Stimulated activated CD8-positive, alpha-beta memory T cell treated with anti-CD3 and anti-CD28 coated beads, Interleukin-7, amount 100 ng/mL, for 1 hour (primary cell): ENCODE measurements at places on chromosomes 7 and 10.

- peak; percentile 95 for DNase-seq
These were observed 843 bp upstream of the GATA3 start for GRCh38 chr10:8053446-8054243.

DNA sequence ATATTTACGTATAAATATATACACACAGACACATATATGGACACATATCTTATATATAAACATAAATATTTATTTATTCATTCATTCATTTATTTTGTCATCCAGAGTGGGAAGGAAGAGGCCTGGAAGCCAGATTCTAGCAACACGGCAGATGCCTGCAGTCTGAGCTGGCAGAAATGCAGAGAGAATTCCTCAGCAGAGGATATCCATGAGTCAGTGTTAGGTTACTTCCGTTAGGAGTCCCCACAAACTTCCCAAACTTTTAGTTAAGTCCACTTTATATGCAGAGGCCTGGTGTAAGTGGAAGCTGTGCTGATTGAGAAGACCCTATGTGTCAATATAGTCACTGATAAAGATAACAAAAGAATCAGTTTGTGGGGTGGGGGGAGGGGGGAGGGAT lies 89.6 kb downstream of the PPP1R17 start:
- DNase-seq = no peak

- no peak for DNase-seq
These were observed 103.6 kb downstream of the ARHGAP22 start for GRCh38 chr10:48501226-48501625.

DNA sequence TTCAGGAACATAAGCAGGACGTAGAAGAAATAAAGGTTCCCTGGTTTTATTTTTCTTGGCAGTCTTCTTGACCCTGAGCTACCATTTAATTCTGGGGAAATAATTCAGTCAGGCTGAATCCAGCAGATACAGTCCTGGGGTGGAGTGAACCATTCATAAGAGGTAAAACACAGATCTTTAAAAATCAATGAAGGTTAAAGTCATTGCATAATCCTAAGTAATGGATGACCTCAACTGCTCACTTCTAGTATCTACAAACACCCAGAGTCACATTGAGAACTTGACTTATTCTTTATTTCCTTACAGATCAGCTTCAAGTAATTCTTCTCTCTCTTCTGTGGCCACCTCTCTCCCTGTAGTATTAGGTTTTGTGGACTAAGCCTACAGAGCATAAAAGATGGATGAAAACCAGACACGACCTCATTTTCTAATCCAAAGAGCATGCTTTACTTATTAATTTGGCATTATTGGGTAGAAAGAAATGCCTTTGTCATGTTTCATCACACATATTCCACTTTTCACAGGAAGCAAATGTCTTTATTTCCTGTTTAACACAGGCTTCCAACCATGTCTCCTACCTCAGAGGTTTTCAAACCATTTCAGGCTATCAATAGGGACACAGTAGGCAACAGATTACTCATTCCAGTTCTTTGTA lies 182.3 kb upstream of the IMMP2L start:
- DNase-seq = no peak

DNA sequence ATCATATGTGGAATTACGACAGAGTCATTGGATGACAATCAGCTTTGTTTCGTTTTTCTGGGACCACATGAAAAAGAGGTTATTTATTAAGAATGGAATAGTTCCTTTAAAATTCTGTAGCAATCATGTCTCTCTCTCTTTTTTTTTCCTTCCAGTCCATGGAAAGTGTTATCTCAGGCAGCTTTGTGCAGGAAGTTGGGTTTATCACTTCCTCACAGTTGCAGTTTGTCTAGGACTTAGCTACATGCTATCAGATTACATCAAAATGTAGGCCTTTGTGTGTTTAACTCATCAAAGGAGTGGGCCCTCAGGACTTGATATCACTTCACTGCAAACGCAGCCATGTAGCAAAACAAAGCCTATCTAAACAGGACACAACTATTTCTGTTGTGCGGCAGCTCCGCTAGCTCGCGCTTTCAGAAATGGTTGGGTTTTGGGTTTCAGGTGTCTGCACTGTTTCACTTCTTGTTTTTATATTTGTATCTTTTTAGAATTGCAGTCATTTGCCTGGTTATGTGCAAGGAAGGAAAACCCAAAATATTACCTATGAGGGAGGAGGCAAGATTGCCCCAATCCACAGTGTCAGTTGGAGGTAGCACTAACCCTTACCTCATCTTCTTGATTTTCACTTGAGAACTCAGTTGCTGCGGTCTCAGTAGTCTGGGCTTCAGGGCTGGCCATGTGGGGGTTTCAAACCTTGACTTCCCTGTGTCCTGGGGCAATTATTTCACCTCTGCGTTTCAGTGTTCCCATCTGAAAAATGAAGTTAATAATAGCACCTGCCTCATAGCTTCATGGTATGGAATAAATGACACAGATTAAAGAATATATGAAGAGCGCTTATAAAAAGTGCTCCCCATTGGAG lies 66.7 kb downstream of the HHEX start:
- DNase-seq = no peak

DNA sequence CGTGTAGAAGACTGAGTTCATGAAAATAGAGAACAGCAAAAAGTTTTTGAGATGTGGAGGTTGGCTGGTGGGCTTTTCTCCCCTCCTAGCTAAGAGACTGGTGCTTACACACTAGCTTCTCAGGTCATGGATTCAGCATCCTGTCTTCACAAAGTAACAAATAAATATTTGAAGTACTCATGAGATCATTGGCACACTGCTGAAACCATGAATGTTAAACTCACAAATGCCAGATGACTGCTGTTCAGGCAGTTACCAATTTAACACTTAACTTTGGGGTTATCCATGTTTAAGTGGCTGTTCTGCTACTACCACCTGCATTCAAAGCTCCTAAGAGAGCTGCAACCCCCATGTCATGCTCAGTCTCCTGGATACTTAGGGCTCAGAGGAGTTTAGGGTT lies 119.0 kb upstream of the BET1 start:
- DNase-seq = no peak

DNA sequence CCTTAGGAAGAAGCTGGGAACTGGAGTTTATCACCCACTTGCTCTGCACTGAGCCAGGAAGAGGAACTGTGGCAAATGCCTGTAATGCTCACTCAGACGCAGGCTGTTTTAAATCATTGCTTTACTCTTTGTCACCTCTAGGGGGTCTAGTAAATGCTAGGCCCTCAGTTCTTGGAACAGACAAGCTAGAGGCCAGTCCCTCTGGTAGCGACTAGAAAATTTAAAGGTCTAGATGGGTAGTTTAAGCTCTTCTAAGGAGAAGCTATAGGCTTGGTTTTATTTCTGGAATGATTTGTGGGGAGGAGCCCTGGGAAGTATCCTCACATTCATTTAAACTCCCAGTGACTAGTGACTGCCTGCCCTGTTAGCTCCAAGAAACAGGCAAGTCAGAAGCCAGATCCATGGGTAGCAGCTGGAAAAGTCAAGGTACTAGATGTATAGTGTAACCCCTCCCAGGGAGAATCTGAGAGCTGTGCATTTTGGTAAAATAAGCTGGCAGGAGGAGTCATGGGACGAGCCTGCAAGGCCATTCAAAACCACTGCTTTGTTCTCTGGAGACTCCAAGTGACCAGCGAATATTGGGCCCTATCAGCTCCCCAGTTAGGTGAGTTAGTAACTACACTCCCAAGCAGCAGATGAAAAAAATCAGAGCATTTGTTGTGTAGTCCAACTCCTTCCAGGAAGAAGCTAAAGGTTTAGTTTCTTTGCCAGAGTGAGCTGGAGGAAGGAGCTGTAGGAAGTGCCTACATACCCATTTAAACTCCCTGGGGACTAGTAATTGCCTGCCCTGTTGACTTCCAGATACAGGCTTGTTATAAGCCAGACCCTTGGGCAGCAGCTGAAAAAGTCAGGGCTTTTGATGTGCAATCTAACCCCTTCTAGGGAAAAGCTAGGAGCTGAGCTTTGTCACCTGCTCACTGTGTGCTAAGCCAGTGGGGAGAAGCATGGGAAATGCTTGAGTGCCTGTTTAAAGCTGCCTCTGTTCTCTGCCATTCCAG lies 68.9 kb downstream of the DYNC1I1 start:
- no peak for DNase-seq

GRCh38 chr10:115046686-115047236 lies 46.4 kb upstream of the ATRNL1 start:
- no peak for DNase-seq

DNA sequence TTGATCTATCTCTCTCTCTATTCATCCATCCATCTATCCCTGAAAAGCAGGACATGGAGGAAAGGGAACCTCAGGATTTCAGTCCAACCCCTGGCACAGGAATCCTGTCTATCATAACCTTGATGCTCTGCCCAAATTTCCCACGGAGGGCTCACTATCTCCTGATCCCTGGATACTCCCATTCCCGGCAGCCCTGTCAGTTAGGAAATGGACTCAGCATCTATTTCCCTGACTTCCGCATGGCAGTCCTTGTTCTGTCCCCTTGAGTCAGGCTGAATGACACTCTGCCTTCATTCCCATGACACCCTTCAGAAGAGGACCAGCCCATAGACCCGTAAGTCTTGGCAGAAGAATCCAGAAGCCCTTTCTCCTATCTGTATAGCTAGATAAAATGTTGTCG lies 77.7 kb downstream of the VWA2 start:
- DNase-seq = no peak

DNA sequence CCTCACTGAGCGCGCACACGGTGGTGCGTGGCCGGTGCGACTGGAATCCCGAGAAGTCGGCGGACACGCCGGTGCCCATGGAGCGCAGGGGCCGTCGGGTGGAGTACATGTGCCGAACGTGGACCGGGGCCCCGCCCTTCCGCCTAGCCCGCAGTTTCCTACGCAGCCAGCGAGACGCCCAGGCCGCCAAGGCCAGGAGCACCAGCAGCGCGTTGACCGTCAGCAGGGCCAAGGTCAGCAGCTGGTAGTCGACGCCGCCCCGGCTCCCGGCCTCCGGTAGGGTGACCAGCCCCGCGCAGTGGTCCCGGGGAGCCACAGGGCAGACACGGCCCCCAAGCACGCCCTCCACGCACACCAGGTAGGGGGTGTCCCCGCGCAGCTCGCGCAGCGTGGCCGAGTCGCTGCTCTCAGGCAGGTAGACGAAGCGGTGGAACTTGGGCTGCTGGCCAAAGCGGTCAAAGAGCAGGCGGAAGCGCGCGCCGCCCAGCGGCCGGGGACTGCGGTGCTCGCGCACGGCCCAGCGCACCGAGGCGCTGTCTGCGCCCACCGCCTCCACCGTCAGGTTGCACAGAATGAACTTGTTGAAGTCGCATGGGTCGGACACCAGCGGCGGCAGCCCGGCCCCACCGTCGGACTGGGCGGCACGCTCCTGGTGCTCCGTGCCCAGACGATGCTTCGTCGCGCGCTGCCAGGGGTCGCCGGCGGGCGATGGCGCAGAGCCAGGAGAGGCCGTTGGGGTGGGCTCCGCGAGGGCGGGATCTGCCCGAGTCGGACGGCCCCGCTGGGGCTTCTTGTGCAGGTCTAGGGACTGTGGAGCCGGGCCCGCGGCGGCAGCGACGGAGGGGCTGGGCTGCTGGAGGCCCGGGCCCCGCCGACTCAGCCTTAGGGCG lies 2.2 kb downstream of the TRIL start:
- no peak for DNase-seq

GRCh38 chr10:79068203-79068561 lies 584 bp upstream of the ZMIZ1 start:
- no peak for DNase-seq

GRCh38 chr7:134693256-134693655 lies 46.6 kb downstream of the BPGM start:
- no peak for DNase-seq

GRCh38 chr10:75911426-75911825 lies 480.0 kb downstream of the LRMDA start:
- DNase-seq = no peak

GRCh38 chr10:99917963-99918825 lies 91.6 kb downstream of the DNMBP start:
- DNase-seq = no peak

GRCh38 chr7:13778967-13779366 lies 210.5 kb downstream of the ETV1 start:
- DNase-seq = no peak

GRCh38 chr10:70795613-70796012 lies 10.4 kb upstream of the TBATA start:
- no peak for DNase-seq

GRCh38 chr10:98055841-98056516 lies 25.6 kb upstream of the CRTAC1 start:
- DNase-seq = no peak

- no peak for DNase-seq
These were observed 38.0 kb upstream of the GNA12 start for GRCh38 chr7:2882111-2882510.

GRCh38 chr10:70962686-70963085 lies 74.3 kb upstream of the PCBD1 start:
- no peak for DNase-seq

DNA sequence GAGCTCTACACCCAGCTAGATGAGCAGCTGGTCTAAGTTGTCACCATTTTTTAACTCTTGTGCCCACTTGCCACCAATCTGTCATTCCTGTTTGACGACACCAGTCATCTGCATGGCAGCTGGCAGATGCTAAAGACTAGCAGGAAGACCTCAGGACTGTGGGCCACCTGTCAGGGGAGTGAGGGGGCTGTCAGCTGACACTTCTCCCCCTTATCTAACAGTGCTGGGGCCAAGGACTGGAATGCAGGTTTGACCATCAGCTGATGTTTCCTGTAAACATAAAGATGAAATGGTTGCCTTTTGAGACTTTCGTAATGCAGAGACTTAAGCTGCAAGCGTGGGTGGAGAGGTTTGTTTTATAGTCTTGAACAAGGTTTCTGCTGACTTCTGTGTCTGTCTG lies 93.5 kb downstream of the WNT2 start:
- DNase-seq = no peak

- no peak for DNase-seq
These were observed 19.6 kb upstream of the AMZ1 start for GRCh38 chr7:2668401-2668800.

DNA sequence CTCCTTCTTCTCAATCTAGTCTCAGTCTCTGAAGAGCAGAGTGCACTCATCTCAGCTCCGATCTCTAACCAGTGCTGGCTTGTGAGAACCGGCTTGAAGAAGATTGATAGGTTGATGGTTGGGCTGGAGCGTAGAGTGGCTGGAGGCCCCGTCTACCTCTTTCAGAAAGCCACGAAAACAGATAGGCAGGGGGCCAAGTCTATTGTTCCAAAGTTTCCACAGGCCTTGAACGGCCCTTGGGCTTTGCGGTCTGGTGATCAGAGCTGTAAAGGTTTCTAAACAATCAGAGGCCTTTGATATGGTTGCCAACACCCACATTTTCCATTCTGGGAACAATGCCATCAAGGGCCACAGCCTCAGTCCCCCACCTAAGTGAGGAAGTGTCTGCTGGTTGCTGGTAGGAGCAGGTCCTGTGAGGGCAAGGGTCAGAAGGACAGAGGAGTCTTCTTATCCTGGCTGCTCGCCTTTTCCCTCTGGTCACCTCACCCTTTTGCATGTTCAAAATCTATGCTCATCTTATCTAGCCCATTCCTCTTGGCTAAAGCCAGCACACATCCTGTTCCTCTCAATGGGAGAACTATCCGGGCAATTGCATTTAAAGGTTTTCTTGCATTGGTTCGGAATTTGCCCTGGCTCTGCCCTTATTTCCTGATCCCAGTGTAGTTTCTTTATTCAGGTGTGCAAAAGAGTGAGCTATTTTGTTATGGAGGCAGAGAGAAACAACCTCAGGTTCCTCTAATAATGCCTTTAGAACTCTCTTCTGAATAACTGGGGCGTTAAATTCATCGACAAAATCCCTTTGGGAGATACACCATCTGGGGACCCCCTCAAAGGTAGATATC lies 70.3 kb upstream of the KMT2E start:
- peak; percentile 34 for DNase-seq
